ENCODE measurements at places on chromosomes 7 and 10.

GRCh38 chr7:100612730-100613390 is 520 bp downstream of the MOSPD3 start:
- DNase-seq, result no peak

GRCh38 chr7:102456327-102456726 is 8.3 kb downstream of the ALKBH4 start:
- no peak for DNase-seq

- DNase-seq, result no peak
Measured at GRCh38 chr10:101071267-101071884, 9.6 kb downstream of the KAZALD1 start.

- DNase-seq, result no peak
Measured at GRCh38 chr7:44071726-44072363, 6.5 kb upstream of the PGAM2 start.

DNA sequence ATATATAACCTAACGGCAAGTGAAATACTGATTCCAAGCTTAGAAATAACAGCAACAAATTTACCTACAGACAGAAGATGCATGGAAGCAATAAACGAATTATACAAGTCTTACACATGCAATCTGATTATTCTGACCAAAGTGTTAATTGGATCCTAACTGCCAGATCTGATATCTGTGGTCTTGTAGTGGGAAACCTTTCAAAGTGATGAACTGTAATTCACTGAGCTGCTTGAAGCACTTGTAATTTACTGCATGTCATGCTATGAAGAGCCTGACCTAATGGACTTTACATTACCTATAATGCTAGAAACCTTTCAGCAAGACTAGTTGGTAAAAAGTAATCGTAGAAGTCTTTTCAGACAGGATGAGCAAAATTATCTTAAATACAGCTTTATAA is 205.6 kb downstream of the FOXP2 start:
- DNase-seq, result no peak

- DNase-seq, result no peak
Measured at GRCh38 chr7:1809601-1810258, 139.7 kb downstream of the ELFN1 start.

- no peak for DNase-seq
Measured at GRCh38 chr7:27923642-27923980, 183.6 kb downstream of the TAX1BP1 start.

DNA sequence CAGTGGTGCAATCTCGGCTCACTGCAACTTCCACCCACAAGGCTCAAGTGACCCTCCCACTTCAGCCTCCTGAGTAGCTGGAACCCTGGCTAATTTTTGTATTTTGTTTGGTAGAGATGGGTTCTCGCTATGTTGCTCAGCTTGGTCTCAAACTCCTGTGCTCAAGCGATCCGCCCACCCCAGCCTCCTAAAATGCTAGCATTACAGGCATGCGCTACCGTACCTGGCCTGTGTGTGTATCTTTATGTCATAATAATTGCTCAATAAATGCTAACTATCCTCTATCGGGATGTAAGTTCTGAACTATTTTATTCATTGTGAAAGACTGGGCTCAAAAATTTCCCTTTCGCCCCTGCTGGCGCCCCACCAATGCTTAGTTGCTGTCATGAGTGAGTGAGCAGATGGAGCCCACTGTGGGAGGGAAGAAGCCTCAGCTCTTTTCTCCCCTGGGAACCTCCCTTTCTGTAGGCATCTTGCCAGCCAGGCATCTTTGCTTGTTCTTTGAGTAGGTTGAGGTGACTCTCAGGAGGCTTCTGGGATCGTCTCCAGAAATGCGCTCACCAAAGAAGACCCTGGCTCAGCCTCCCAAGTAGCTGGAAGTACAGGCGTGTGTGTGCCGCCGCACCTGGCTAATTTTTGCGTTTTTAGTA is 38.3 kb downstream of the CAMK1D start:
- no peak for DNase-seq

- DNase-seq, result no peak
Measured at GRCh38 chr10:80443531-80443974, 10.6 kb upstream of the TSPAN14 start.

DNA sequence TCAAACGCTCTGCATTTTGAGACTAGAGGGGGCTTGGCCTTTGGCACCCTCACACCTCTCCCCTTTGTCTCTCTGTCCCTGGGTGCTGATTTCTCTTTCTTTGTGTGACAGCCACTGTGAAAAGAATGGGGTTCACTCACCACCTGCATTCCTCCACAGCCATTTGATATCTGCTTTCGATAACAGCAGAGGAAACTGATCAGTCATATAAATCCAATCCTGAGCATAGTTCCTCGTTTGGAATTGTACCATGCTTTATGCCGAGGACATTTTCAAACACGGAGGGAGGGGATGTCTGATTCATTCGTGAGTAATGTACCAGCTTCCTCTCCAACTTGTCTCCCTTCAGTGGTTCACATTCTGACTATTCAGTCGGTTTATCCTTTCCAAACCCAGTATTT is 15.8 kb downstream of the MET start:
- no peak for DNase-seq

DNA sequence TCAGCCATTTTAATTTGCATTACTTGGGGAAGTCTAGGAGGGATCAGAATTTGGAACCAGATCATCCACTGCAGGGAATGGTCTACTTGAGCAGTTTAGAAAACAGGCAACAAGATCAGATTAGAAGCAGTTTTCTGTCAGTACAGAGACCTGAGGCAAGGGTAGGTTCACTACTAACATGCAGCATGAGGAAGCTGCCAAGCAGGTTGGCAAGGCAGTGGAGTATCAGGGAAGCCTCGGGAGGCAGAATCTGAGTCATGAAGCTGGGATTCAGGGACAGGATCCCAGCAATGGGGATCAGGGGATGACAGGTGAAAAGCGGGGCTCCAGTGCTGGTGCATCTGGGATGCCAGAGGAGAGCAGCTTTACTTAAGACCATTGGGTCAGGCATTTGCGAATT is 28.1 kb downstream of the ENO4 start:
- no peak for DNase-seq

GRCh38 chr7:368651-369475 is 78.9 kb downstream of the FOXL3 start:
- peak; percentile 34 for DNase-seq

DNA sequence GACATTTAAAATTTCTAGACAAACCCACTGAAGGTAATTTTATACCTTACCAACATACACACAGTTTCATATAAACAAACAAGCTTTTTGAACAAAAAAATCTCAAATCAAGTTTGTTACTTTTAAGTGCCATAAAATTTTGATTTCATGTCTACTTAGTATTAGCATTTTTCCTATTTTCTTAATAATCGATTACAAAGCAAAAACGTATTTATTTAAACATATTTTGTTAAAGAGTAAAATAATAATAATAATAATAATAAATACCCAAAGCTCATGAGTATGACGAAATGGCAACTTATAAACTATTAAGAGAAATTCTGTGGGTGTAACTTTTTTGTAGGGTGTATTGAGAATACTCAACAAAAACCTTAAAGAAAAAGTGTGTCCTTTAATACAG is 177.6 kb downstream of the GALNT11 start:
- DNase-seq, result no peak

GRCh38 chr10:124892031-124892430 is 49.9 kb upstream of the ZRANB1 start:
- DNase-seq, result no peak

DNA sequence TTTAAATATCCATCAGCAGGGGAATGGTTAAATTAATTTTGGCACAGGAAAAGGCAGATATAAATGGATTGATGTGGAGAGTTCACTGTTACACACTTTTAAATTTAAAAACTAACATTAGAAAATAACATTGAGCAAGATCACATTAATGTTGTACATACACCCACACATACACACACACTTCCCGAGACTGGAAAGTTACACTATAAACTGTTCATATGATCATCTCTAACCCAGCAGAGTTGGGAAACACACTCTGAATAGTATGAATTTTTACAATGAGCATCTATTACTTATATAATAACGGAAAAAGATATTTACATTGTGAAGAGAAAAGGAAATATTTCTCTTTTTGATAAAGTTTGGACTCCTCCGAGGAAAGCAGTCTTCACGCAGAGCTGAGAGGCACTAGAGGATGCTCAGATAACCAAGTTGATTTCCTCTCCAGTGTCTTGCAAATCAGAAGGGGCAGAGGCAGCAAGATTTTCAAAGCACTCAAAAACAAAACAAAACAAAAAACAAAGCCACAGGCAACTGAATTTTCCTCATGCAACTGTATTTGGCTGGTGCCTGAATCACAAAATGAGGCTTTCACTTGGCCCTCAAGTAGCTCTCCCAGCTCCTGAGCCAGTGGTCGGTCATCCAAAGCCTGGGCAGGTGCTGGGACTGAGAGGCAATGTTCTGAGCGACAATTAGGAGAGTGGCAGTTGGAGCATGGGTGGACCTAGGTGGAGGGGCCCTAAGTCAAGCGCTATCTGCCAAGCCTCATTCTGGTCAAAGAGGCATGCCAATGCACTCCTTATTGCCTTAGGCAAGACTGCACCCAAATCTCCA is 10.5 kb upstream of the GATAD1 start:
- DNase-seq, result no peak

- DNase-seq, result peak; percentile 63
Measured at GRCh38 chr10:15084502-15084922, 4.1 kb downstream of the ACBD7 start.

DNA sequence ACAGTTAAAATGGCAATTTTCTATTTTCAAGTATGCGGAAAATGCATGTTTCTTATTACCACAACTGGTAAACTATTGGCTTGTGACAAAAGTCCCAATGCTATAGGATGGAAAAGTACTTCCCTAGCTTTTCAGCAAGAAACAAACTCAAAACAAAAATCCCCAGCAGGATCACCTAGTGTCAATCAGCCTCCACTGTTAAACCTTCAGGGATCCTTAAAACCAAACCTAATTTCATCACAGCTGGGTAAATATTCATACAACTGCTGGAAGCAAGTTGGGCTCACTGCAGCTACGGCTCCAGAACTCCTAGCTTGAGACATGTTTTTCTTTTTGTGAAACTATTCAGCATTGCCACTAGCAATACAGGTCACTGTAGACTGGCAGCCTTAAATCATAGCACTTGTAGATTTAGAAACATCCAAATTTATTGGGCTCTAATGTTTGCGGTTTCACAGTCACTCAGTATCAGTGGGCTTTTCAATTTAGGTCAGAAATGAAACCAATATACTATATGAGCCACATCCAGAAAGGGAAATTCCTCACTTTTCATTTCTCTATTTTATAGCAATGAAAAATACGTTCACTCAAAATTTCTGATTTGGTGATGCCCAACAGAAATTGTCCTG is 145.2 kb upstream of the ANK3 start:
- DNase-seq, result no peak

DNA sequence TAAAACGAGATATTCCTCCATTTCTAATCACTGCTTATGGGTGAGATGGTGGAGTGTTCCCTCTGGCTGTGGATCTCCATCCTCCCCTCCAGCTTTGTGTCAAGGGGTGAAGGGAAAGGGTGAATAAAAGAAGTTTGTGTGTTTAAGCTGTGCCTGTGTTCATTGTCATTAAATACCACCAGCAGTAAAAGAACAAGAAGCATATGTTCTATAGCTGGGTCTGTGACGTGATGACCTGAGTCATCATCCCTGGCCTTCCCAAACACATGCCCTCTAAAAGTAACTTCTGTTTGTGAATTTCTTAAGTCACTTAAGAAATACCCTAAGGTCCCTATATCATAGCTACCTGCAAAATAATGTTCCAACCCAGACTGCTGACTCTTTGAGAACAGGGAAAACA is 104.9 kb downstream of the PPP1R17 start:
- DNase-seq, result no peak

DNA sequence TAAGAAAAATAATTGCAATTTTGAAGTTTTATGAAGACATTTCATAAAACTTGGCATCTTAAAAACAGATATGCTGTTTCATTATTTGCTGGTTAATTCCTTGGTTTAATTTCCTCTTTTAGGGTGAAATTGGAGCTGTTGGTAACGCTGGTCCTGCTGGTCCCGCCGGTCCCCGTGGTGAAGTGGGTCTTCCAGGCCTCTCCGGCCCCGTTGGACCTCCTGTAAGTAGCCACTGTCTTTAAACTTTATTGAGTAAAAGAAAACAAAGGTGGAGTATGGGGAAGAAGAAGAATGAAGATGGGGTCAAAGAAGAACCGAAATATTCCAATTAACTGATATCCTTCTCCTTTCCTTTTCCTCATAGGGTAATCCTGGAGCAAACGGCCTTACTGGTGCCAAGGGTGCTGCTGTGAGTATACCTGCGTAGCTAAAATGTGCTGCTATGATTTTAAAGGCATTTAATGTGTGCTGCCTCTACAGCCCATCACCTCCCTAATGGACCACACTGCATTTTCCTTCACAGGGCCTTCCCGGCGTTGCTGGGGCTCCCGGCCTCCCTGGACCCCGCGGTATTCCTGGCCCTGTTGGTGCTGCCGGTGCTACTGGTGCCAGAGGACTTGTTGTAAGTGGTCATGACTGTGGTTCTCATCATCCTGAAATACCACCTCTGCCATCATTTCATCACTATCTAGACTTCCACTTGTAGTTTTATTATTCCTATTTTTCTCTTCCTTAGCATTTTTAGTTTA is 14.7 kb downstream of the COL1A2 start:
- no peak for DNase-seq

GRCh38 chr10:59805014-59805413 is 51.8 kb upstream of the MRLN start:
- DNase-seq, result no peak

- no peak for DNase-seq
Measured at GRCh38 chr10:62830679-62831078, 14.5 kb upstream of the EGR2 start.

DNA sequence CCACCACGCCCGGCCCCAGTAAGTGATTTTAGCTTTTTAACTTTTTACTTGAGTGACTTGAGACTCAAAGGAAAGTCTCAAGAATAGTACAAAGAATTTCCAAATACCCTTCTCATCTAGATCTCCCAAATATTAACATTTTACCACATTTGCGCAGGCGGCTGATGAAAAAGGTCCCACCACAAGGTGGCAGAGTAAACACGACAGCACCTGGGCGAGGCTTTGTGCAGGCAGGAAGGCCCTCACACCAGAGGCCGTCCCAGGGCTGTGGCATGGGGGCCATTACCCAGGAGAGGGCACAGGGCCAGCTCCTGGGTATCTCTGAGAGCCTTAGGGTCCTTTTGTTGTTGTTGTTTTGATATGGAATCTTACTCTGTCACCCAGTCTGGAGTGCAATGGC is 50.0 kb upstream of the WIPI2 start:
- DNase-seq, result peak; percentile 8

- DNase-seq, result no peak
Measured at GRCh38 chr10:60208676-60209269, 180.9 kb downstream of the ANK3 start.

- no peak for DNase-seq
Measured at GRCh38 chr10:75016325-75016724, 95.1 kb upstream of the SAMD8 start.

Measured in dorsolateral prefrontal cortex (tissue), 122 donors.